ENCODE measurements at places on chromosomes 11 and 22.

DNA sequence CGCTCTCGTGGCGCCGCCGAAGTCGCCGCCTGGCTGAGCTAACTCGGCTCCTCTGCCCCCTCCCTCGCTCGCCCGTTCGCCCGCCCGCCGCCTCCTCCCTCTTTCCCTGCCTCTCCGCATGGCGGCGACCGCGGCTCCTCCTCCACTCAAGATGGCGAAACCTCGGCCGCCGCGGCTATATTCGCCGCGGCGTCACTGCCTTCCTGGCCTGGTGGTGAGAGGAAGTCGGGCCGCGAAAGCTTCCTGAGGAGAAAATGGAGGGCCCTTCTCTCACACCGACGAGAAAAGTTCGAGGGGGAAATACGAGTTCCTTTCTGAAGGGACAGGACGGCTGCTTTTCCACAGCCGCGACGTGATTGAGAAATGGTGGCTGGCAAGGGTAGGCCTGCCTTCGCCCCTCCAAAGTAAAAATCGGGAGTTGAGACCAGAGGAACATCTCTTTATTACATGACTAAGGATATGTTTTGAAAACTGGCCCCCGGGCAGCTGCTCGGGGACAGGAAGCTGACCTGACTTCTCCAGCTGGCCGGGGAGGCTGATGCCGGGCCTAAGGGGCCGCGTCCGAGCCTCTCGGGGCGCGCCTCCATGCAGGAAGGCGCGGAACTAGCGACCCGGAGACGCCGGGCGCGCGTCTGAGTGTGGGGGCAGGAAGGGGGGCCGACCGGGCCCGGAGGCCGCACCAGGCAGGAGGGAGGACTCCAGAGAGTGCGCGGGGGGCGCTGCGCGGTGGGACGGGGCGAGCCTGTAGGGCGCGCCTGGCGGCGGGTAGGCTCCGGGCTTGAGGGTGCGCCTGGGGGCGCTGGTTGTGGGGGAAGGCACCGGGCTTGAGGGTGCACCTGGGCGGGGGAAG lies at the start of gene DDX6:
Gene DDX6, minus strand, starts transcription at position 54 of the 850 bp plus-strand sequence. CDS start 4,913 bp downstream, outside the sequence.
- peak; percentile 87 for DNase-seq

DNA sequence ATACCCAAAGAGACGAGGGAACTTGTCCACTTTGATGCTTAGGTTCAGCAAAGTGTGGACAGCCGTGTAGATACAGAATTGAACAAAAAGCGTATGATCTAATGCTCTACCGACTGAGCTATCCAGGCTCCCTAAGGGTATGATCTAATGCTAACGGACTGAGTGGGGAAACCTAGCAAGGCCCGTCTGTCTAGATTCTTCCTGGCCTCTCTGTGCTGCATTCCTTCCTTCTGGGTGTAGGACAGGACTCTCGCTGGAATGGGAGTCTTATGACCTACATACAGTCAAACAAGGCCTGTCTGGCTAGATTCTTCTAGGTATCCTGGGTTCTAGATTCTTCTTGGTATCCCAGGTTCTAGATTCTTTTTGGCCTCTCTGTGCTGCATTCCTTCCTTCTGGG lies 8.4 kb upstream of the SLC15A3 start:
- no peak for DNase-seq

DNA sequence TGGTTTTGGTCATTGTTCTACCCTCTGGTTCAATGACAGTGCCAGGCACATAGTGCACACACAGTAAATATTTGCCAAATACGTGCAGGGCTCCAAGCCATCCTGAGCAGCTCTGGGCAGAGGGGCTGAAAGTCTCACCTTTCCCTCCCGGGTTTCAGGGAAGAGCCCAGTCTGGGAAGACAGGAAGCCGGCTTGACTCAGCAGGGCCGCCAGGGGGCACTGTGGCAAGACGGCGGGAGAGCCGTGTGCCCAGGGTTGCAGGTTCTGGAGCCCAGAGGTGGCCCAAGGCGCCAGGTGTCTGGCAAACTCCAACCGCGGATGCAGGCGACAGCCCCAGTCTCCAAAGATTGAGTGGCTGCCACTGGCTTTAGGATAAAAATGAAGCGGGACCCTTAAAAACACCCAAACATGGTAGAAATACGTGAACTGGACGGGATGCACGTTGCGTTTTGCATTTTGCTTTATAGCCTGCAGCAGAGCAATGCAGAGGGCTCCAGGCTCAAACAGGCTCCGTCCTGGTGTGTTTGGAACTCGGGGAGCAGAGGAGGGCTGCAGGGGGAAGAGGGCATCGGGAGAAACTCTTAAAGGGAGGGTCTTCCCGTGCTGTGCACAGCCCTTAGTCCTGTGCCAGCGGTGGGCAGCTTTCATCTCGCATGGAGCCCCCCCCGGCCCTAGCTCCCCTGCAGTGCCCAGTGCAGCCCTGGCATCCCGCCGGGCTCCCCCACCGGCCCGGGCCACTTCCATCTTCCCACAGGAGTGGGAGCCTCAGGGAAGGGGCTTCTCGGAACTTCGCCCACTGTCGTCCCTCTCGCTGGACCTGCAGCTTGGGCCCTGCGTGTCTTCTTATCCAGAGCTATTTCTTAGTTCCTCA lies 10.7 kb downstream of the KRTAP5-5 start:
- no peak for DNase-seq

DNA sequence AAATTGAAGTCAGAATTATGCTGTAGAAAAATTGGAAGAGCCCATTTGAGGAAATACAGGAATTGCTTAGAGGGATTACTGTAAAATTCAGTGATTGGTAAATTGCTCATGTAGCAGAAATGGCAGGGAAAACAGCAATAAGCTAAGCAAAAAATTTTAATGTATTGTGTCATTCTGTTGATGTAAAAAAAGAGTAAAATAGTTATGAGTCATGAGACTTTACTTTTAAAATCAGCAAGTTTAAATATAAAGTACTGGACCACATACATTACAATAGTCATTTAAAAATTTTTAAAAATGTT lies 10.4 kb downstream of the PDHX start:
- no peak for DNase-seq

- DNase-seq: no peak
These were observed 986.9 kb upstream of the CHORDC1 start for GRCh38 chr11:91209751-91210150.

- DNase-seq: no peak
These were observed 18.4 kb downstream of the LRP5 start for GRCh38 chr11:68330700-68331337.

GRCh38 chr22:45162531-45162930 lies 1.2 kb upstream of the NUP50 start:
- no peak for DNase-seq

GRCh38 chr22:25069758-25070481 lies 117.4 kb downstream of the KIAA1671 start:
- DNase-seq: no peak

GRCh38 chr11:35614939-35615569 lies 3.2 kb upstream of the FJX1 start:
- DNase-seq: no peak

DNA sequence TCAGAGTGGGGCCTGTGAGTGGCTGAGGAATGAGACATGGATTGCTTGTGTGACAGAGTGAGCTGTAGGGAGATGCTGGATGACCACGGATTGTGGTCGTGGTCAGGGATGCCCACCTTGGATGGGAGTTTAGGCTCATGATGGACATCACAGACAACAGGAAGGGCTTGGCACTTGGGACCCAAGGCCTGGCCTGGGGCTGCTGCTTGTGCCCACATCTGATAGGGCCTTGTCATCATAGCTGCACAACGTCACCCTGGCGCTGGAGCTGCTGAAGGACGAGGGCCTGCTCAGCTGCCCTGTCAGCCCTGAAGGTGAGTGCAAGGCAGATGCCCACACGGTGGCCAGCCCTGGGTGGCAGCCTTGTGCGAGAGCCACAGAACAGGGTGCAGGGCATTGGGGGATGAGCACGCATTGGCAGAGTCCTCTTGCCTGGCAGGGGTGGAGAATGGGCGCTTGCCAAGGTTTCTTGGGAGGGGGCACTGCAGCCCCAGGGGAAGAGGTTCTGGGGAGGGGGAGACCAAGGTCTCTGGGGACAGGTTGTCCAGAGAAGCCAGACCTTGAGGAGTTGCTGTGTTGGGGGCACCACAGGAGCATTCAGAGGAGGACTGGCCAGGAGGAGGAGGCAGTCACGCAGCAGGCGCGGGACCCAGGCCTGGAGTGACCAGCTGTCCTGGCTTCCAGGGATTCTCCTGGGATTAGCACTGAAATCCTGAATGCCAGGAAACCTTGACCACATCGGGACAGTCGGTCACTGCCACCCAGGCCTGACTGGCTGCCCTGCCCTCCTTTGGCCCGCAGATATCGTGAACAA lies 25.0 kb downstream of the PARVG start:
- DNase-seq: no peak

GRCh38 chr22:33741025-33741424 lies 179.3 kb downstream of the LARGE1 start:
- no peak for DNase-seq

- no peak for DNase-seq
These were observed 4.2 kb upstream of the OR52J3 start for GRCh38 chr11:5042091-5042490.
